ENCODE measurements at places on chromosomes 6 and 20.

DNA sequence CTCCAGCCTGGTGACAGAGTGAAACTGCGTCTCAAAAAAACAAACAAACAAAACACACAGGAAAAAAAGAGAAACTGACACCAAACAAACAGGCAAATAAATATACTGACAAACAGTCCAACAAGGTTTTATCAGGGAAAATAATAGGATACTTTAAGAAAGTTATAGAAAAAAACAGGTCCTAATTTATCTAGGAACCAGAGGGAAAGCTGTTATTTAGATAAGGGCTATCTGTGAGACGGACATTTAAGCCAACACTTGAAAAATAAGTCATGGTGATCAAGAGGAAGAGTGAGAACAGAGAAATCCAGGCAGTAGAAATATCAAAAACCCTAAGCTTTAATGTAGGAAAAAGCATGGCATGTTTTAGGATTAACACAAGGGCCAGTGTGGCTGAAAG lies 68.9 kb downstream of the FAM217A start:
- DNase-seq: no peak

- DNase-seq: no peak
Observed at GRCh38 chr6:135128268-135128914, 52.7 kb upstream of the MYB start.

DNA sequence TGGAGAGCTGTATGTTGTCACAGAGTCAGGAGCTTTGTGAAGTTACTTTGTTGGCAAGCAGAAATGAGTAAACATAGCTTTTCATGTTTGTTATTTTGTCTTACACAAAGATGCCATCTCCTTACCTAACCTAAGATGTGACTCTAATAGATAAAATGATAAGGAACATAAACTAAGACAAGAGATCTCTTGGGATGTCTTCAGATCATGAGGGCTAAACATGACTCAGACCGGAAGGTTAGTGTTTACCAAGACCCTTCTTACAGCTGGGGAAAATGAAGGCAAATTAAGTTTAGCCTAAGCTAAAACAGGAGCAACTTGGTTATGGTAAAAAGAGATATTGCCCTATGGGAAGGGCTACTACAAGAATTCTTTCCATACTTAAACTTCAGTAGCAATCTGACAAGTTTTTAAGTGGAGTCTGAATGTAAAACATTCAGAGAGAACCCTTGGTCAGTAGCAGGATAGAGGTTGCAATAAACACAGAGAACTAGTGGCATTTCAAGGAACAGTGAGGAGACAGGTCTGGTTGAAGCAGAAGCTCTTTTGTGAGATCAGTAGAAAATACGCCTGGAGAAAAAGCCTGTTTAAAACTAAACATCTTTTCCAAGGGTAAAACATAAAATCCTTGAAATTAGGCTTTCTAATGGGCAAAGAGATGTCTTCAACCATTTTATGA lies 29.9 kb downstream of the SGK1 start:
- DNase-seq: no peak

- DNase-seq: no peak
Observed at GRCh38 chr20:48933017-48933766, 11.7 kb downstream of the ARFGEF2 start.

DNA sequence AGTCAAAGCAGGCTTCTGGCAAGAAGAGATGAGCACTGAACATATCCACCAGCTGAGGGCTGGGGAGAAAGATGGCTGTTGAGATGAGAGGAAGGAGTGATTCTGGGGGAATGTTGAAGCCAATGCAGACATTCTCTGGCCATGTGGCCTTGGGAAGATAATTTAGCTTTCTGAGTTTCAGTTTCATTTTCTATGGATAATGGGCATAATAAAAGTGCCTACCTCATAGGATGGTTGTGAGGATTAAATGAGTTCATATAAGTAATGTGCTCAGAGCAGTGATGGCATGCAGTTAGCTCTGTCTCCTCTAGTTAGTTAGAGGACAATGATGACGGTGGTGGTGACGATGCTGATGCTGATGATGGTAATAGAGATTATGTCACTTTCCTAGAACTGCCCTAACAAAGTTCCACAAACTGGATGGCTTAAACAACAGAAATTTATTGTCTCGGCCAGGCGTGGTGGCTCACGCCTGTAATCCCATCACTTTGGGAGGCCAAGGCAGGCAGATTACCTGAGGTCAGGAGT lies 18.5 kb upstream of the KCNK5 start:
- no peak for DNase-seq

GRCh38 chr20:51488331-51488730 lies 54.2 kb downstream of the NFATC2 start:
- DNase-seq: no peak

GRCh38 chr20:18677126-18677525 lies 89.3 kb downstream of the DTD1 start:
- DNase-seq: no peak

- DNase-seq: no peak
Observed at GRCh38 chr20:59033616-59034165, 1.6 kb upstream of the ATP5F1E start.

GRCh38 chr20:19045371-19045770 lies 167.1 kb upstream of the SLC24A3 start:
- DNase-seq: no peak

- no peak for DNase-seq
Observed at GRCh38 chr20:840858-841567, 7.5 kb downstream of the FAM110A start.
